ENCODE measurements at places on chromosomes 1 and 21.

GRCh38 chr1:77081834-77082233 is 137.4 kb downstream of the PIGK start:
- no peak for DNase-seq

DNA sequence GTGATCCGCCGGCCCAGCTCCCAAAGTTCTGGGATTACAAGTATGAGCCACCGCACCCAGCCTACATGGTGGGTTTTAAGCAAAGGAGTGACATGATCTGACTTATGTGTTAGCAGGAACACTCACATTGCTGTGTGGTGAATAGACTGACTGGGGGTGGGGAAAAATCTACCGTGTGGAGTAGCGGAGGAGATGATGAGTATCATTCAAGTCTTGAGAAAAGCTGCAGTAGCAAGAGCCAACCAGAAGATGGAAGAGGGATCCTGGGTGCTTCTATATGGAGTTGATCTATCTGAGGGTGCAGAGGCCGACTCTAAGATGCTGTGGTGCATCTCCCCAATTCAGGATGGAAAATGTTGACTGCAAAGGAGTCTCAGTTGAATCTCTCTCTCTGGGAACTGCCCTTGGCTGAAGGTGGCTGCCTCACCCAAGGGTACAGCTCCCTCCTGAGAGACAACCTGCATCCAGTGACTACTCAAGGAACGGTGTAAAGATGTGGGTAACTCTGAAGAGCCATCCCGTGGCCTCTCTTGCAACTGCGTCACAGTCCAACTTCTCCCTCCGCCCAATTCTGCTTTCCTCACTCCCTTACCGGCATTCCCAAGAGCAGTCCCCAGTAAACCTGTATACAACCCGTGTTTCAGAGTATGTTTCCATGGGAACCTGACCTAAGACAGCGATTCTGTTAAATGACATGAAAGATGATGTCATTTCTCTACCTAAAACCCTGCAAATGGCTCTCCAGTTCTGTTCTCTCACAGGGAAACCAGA is 7.4 kb upstream of the B3GALNT2 start:
- no peak for DNase-seq

DNA sequence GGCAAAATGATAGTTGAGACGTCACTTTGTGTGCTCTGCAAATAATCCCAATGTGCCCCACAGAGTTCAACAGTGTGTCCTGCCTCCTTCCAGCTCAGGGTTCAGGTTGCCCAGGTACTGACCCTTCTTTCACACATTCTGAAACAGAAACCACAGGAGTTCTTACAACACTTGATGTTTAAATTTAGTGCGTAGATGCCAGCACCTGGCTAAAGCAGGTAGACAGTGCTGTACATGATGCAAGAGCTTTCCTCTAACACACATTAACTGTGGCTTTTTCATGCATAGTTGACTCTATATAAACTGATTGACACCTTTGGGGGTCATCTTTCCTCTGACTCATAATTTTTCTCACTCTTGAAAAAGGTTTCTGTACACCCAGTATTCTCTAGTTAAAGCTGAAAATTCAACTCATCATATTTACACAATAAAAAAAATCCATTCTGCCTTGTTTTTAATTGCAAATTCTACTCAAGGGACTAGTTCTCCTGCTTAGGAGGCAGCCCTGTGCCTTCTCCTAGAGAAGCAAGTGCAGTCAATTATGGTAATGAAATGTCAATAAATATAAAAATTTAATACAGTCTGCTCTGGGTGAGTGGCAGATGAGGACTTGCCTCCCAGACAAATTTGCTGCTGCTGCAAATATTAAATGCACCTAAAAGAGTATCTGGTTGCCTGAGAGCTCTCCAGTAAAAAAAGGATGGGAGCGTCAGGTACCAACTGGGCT is 91.4 kb downstream of the NR5A2 start:
- DNase-seq = no peak

GRCh38 chr1:20216574-20216973 is 30.3 kb upstream of the PLA2G2C start:
- DNase-seq = no peak

DNA sequence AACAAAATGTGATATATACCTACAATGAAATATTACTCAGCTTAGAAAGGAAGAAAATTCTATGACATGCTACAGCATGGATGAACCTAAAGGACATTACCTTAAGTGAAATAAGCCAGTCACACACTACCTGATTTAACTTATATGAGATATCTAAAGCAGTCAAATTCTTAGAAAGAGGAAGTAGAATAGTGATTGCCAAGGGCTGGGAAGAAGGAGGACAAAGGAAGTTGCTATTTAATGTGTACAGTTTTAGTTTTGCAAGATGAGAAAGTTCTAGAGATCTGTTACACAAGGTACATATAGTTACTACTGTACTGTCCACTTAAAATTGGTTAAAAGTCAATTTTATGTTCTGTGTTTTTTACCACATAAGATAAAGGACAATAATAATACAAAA is 87.5 kb upstream of the KCTD3 start:
- DNase-seq = no peak

- no peak for DNase-seq
Measured at GRCh38 chr1:25011943-25012638, 82.0 kb upstream of the RUNX3 start.

DNA sequence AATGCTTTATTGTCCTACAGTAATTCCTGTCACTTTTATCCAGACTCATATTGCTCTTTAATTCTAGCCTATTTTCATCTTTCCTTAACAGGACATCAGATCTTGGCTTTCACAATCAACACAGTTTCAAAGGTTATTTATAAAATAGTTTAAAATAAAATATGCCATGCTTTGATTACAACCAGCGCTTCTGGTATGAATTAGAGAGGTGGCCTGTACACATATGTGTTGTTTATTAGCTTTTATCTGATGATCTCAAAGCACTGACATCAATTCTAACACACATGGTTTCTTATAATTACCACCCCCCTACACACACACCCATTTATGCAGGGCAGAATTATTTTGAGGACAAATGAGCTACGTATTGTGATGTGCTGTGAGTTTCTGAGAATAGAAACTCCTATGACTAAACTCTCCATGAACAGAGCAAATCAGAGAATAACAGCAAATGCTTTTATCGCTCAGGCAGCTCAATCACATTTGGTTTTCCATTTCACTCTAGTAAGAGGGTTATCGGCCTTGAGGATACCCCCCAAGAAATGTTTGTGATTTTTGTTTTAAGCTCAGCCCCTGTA is 18.0 kb downstream of the CD247 start:
- DNase-seq = no peak

DNA sequence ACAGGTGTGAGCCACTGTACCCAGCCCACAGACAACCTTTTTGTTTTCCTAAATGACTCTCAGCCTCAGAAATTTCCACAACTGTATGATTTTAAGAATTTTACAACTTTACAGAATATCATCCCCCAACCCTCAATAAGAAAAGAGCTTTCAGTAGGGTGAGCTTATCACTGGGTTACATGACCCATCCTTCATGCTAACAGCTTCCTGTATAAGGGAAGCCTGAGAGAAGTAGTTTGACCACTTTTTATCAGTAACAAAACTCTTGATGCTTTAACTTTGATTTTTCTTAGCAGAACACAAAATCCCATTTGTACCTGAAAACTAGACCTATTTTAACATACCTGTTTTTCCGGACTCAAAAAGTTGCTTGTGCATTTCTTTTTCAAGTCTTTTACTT is 9.7 kb upstream of the MYBPHL start:
- DNase-seq = no peak

DNA sequence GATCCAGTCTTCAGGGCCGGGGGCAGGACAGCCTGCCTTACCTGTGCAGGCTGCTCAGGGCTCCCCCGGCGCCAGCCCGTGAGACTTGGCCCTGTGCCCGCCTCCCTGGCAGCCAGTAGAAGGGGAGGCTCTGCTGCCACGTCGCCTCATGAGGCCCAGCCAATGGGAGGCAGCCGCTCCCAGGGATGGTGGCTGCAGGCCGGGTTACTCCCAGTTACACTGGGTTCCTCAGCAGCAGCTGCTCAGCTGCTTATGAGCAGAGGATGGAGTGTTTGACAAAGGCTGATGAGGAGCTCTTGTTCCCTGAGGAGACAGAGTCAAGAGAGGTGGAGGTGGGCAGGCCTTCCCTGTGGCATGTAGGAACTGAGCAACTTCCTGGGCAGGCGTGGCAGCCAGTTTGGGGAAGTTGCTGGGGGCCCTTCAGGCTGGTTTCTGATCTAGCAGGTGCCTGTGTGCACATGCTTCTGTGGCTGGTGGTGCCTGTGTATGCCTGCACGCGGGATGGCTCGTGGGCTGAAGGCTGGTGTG is 5.5 kb downstream of the MFSD2A start:
- DNase-seq = no peak

- DNase-seq = peak; percentile 67
Measured at GRCh38 chr1:230268371-230269170, 157.6 kb downstream of the PGBD5 start.

DNA sequence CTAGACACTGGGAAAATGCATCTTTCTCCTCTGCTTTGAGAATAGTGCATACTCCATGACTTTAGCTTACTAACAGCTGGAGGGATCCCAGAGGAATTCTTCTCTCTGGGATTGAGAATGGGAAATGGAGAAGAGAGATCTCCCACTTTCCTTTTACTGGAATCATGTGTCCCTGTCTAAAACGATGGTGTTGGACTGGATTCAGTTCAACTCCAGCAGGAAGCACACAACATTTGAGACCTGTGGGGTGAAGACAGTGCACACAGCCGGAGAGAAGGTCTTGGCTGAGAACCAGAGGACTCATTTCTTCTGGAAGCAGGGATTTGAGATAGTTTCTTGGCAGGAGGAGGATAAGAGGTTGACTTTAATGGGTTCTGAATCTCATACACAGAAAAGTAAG is 58.7 kb downstream of the TRABD2B start:
- DNase-seq = no peak

Data from retina (tissue), 1 donor.